ENCODE measurements at places on chromosomes 5 and 9. TPM values are rescaled to one million over a fixed set of nuclear protein-coding genes. Genes with fewer than 3 reads are reported as not detected.
A peak's percentile ranks its signal among the peaks of the same experiment; 100 is the strongest.

DNA sequence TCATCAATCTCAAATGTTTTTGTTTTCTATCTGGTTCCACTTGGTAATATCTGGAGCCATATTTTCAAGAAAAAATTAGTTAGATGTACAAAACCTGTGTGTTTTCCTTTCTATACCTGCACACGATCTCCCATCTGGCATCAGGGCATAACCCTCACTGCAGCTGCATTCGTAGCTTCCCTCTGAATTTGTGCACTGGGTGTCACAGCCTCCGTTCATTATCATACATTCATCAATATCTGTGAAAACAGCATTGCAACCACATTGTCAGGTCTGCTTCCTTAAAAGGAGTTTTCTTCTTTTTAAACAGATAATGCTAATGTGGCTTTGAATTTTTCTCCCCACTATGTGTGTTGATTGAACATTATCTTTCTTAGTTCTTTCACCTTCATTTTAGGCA is 202.7 kb downstream of the FBN2 start:
- DNase-seq: no peak

DNA sequence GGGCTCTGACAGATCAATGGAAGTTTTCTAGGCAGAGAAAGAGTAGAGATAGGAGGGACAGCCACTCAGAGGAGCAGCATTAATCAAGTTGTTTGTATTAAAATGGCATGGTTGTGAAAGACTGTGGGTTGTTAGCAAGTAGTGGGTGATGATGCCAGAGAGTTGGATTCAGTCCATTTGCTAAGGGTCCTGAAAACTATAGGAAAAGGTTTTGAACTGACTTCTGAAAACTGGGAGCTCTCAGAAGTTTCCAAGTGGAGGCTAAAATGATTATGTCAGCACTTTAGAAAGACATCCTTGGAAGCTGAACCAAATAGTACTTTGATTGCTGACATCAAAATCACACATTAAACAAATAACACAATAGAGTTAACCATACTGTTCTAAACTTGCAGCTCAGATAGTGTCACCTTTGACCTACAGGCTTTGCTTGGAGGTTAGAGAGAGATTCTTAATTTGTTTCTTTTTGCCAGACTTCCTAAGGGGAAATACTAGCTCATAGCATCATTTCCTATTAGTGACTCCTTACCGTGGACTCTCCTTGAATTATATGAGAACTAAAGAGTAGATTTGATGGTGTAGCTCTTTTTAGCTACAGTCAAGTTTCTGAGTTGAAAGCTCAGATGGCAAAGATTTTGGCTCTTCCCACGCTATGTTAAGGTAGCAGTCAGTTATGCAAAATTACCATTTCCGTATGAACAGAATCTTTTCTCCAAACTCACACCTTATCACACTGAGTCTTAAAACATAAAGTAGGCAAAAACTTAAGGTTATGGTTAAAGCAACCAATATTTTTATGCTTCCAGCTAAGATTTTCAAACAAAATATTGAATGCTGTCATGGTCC is 277.1 kb downstream of the NR3C1 start:
- DNase-seq: peak; percentile 35

TNIP1 gene
- 308 TPM for polyA plus RNA-seq

- no peak for DNase-seq
Measured at GRCh38 chr9:124098141-124098905, 86.8 kb downstream of the LHX2 start.

GRCh38 chr5:35811108-35811741 is 45.5 kb upstream of the IL7R start:
- DNase-seq: no peak

DNA sequence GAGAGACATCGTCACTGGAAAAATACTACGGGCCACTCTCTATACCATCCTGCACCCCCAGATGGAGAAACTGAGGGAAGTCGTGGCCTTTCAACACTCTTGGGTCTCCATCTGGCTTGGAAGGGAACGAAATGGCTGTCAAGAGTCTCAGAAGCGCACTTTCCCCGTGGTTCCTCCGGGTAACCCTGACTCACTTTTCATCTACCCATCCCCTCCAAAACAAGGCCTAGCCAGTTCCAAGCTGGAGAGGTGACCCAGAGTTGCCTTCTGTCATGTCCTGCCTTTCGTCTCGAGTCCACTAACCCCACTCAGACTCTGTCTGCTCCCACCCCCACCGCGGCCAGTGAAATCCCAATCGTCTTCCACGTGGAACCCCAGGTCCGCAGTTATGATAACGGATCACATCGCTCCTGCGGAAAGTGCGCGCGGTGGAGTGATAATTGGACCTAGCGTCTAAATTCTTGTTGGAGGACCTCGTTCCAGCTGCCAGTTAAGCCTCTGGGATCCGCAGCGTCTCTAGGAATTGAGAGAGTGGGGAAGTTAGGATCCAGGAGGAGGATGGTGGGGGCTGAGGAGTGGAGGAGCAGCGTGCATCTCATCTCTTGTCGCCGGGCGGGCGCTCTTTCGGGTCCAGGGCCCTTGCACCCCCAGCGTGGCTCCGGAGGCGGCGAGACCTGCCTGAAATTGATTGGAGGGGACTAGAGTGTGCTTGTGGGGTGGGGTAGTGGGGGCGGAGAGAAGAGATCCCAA is 4.6 kb downstream of the CDKN2A start:
- DNase-seq: no peak

RNF183 gene
- 0.12 TPM for polyA plus RNA-seq

GRCh38 chr5:35248843-35249780 is 18.8 kb upstream of the PRLR start:
- no peak for DNase-seq

DNA sequence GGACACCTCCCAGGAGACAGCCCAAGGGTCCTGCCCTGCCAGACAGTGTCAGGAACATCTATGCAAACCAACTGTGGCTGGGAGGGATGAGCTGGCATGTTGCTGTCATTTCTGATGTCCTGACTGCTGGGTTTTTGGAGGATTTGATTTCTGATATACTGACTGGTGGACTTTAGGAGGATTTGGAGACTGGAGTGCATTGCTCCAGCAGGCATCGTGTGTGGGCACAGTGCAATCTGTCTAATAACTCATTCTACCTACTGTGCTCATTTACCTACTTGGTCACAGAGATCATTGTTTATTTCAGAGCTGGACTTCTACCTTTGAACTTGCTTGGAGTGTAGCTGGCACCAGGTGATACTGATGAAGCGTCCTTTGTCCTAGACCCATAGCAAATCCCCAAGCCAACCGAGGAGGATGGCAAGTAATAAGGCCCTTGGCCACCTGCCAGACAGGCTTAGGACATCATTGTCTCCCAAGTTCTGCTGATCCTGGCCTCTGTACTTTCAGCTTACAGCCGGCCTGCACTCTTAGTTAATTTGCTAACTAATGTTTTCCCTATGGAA is 124.3 kb upstream of the ICE1 start:
- DNase-seq: no peak

ANKRD18B gene
- 0.27 TPM for polyA plus RNA-seq

- no peak for DNase-seq
Measured at GRCh38 chr9:132948482-132949050, 4.2 kb upstream of the TSC1 start.

- no peak for DNase-seq
Measured at GRCh38 chr9:122355336-122355875, 15.4 kb upstream of the PTGS1 start.

OR1Q1 gene
- polyA plus RNA-seq: not detected

DNA sequence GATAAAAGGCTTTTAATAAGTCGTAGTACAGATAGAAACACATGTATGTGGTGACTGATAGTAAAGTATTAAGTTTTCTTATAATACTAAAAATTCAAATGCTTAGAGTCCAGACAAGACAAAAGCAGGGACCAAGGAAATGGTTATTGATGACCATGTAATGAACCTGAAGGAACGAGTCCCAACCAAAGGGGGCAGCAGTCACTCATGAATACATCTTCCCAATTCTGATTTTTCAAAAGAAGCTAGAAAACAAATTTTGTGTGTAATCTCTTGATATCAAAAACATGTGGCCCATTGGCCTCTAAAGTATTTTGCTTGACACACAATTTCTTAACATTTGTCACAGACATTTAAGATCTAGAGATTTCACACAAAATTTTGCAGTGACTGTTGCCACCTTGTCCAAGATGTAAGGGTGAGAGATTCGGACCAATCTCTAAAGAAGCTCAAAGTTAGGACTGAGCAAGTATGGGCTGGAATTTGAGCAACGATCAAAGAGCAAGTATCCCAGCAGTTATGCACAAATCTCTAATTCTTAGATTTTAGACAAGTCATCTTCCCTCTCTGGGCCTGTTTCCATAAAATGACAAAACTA is 66.8 kb downstream of the ARL15 start:
- peak; percentile 51 for DNase-seq

DNA sequence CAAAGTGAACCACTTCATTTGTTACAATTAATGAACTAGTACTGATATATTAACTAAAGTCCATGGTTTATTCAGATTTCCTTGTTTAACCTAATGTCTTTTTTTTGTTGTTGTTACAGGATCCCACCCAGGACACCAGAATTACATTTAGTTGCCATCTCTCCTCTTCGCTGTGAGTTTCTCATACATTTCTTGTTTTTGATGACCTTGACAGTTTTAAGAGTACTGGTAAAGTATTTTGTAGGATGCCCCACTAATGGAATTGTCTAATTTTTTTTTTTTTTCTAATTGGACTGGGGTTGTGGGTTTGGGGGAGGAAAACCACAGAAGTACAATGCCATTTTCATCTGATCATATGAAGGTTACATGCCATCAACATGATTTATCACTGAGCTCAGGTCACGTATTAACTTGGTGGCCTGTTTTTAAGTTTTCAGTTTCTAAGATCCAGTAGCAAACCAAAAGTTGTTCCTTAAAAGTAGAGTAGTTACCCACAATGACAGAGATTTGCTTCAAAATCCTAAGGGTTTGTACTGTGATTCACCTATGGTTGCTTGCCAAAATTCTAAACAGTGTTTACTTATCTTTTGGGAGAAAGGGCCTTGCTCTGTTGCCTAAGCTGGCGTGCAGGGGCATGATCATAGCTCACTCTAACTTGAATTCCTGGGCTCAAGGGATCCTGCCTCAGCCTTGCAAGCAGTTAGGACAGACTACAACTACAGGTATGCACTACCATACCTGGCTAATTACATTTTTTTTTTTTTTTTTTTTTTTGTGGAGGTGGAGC is 4.5 kb upstream of the OTULIN start:
- DNase-seq: no peak
